ENCODE measurements at places on chromosomes 1 and 21.
A peak's percentile ranks its signal among the peaks of the same experiment; 100 is the strongest.

DNA sequence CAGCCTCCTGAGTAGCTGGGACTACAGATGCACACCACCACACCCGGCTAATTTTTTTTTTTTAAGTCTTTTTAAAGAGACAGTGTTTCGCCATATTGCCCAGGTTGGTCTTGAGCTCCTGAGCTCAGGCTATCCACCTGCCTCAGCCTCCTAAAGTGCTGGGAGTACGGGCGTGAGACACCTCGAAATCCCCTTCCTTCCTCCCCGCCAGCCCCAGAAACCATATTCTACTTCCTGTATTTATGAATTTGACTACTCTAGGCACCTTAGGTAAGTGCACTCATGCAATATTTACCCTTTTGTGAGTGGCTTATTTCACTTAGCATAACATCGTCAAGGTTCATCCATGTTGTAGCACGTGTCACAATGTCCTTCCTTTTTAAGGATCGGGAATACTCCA is 6.9 kb upstream of the LRP8 start:
- DNase-seq, result no peak

DNA sequence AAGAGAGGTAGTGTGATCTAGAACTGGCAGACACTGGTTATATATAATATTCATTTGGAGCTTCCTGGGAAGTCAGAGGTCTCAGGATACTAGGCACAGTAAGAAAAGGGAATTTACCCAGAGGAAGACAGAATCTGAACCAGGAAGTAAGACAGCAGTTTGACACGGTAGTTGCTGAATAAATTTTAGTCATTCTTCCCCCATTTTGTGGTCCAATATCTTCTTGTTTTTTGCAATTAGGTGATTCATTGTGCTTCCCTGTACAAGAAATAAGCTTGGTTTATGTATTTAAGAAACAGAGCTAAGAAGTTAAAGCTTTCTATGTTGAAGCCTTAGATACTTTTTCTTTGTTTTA is 1.3 kb downstream of the TMEM167B start:
- peak; percentile 18 for DNase-seq

DNA sequence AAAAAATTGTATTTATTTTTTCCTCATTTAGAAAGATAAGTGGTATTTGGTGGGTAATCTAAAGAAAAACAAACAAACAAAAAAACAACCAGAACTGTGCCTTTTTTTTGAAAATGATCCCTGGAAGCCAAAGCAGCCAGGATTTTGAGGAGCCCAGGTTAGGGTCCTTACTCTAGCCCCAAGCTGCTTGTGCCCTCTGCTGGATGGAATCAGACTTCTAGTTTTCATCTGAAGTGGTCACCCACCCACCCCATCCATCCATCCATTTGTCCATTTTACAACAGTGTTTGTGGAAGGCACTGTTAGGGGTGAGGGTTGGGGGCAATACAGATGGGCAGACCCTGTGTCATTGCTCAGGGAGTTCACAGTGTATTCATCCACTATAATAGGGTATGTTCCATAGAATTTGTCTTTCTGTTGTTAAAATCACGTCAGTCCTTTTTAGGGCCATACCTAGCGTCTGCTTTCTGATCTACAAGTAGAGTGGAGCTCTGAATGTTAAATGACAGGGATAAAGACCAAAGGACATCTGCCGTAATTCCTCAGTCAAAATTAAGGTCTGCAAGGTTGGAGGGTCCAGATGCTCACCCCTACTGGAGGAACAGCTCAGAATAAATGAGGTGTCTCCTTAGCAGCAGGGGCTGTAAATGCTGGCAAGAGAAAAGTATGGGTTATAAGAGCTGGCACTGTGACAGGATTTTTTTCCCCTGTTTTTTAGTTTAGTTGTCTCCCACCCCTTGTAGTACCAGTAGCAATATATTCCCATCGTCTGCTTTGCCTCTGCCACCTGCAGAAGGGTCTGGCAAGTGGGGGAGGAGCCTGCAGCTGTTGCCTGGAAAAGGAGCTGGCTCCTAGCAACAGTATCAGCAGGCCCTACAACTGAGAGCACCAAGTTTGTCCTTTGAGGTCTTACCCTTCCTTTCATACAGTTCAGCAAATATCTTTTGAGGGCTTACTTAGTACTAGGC is 3.2 kb downstream of the LRRC42 start:
- DNase-seq, result peak; percentile 19

GRCh38 chr1:239725933-239726332 is 339.6 kb downstream of the CHRM3 start:
- no peak for DNase-seq

DNA sequence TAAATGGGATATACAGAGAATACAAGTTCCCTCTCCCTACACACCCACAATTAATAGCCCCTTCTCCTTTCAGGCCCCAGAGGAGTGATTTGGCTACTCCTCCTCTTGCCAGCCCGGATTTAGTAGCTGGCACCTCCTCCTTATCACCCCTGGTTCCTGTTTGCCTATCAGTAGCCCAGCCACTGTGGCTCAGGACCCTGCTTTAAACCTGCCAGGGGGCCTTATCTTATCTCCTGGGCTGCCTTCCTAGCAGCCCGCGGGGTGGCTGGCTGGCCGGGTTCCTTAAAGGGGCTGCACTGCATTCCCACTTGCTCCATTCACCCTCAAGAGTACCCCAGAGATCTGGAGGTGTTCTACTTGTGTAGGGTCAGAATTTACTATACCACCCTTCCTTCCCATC is 70.4 kb downstream of the PLEKHA6 start:
- no peak for DNase-seq

GRCh38 chr1:231039161-231040018 is 664 bp downstream of the FAM89A start:
- peak; percentile 18 for DNase-seq

- DNase-seq, result no peak
Observed at GRCh38 chr1:53176452-53177208, 20.0 kb upstream of the CPT2 start.

GRCh38 chr21:38965241-38965640 is 159.5 kb downstream of the ETS2 start:
- DNase-seq, result no peak

DNA sequence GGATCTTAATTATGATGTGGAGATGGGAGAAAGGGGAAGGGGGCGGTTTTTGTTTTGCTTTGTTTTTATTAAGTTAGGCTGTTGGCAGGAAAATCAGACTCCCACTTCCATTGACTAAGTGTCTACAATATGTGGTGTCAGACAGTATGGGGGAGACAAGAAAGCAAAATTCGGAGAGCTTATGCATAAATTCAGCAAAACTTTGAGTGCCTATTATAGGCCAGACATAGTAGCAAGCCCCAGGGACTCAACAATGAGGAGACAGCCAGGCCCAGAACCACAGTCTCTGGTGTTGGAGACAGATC is 835 bp upstream of the TSPAN2 start:
- no peak for DNase-seq

DNA sequence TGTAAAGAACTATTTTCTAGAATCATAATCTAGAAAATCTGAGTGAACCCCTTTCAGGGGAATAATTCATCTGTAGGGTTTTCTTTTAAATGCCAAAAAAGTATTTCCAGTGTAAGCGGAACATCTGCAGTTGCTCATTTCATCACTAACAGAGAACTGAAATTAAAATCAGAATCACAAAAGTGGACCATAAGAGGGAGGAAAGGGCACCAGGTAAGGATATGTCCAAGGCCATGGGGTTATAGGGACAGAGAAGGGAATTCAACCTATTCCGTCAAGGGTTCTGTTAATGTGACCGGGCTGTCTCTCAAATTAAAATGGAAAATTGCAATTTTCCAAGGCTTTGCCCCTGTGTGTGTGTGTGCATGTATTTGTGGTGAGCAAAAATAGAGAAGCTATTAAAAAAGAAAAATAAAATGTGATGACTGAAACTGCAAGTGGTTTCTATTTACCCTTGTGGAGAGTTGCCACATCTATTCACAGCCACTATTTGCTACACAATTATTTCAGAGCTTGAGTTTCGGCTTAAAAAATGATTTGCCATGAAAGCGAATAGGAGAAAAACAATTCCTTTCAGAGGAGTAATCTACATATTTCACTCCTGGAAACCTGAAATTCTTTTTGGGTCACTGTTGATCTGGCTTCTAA is 53.1 kb downstream of the APP start:
- DNase-seq, result no peak

- DNase-seq, result peak; percentile 90
Observed at GRCh38 chr1:93694039-93694438, 12.4 kb upstream of the BCAR3 start.

GRCh38 chr1:40305451-40305850 is 11.6 kb downstream of the COL9A2 start:
- no peak for DNase-seq

DNA sequence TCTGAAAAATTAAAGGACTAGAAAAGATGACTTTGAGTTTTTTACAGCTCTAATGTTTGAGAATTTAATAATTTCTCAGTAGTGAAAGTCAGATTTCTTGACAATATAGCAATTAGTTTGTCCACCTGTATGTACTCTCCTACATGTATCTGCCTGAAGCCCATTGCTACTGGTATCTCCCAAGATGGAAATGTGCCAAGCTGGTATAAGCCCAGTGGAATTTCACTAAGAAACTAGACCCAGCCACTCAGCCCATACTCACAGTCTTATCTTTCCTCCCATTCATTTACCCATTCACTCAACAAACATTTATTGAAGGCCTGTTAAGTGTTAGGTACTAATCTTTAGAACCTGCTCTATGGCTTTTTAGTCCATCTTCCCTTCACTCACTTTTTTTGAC is 21.6 kb upstream of the TRIM45 start:
- no peak for DNase-seq

DNA sequence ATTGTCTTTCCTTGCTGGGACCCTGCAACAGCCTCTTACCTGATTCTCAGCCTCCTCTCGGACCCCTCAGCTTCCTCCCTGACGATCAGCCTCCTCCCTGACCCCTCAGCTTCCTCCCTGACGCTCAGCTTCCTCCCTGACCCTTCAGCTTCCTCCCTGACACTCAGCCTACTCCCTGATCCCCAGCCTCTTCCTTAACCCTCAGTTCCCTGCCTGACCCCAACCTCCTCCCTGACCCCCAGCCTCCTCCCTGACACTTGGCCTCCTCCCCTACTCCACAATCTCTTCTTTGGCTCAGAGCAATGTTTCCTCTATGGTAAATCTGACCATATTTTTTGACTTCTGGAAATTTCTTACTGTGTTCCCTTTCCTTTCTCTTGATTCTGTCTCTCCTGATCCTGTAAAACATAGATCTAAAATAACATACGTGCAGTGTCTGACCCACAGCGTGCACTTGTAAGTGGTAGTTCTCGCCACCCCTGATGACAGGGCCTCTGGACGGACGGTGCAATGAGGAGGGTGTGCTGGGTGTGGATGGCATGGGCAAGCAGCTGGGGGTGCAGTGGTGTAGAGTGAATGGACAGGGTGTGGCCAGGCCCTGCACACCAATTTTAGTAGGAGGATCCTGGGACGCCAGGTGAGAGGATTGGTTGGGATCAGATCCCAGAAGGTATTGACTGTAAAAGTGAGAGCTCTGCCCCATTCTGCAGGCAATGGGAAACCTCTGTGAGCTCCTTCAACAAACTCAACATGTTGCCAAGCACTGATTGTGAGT is 264.1 kb downstream of the FOXD2 start:
- DNase-seq, result no peak

- no peak for DNase-seq
Observed at GRCh38 chr1:237358555-237358954, 316.6 kb downstream of the RYR2 start.

Data from A172 (cell line).